ENCODE measurements at places on chromosomes 7 and 10.

DNA sequence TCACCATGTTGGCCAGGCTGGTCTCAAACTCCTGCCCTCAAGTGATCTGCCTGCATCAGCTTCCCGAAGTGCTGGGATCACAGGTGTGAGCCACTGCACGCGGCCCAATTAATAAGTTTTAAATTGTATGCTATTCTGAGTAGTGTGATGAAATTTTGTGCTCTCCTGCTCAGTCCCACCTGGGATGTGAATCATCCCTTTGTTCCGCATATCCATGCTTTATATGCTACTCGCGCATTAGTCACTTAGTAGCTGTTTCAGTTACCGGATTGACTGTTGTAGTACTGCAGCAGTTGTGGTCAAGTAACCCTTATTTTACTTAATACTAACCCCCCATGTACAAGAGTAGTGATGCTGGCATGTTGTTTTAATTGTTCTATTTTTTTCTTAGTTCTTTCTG, 47.3 kb upstream of the OIT3 start:
- DNase-seq: peak; percentile 12

- DNase-seq: no peak
These were observed 907 bp upstream of the IFRD1 start for GRCh38 chr7:112449353-112449752.

DNA sequence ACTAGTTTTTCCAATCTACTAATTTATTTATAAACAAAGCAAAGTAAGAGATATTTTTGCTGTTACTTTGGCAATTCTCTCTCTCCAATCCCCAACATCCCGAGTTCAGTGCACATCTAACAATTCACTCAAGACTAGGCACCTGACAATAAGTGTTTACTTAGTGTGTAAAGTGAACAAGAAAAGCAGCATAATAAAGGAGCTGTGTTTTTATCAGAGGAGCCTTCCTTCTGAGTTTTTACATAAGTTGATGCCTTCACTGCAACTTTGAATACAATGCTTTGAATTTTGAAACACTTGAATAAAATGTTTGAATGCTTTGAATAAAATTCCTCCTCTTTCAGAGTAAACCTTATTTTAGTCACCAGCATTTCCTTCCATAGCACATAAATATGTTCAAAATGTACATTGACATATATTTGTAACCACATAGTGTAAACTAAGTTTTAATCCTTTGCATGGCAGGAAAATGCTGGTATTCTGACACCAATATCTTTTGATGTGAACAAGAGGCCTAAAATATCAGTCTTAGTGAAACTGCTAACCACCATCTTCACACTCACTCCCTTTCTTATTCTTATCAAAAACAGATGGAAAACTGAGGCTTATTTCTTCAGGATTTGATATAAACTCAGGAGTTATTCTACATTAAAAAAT, 11.4 kb downstream of the PDK4 start:
- DNase-seq: no peak

GRCh38 chr7:106781828-106782544, 83.1 kb upstream of the PIK3CG start:
- DNase-seq: no peak

DNA sequence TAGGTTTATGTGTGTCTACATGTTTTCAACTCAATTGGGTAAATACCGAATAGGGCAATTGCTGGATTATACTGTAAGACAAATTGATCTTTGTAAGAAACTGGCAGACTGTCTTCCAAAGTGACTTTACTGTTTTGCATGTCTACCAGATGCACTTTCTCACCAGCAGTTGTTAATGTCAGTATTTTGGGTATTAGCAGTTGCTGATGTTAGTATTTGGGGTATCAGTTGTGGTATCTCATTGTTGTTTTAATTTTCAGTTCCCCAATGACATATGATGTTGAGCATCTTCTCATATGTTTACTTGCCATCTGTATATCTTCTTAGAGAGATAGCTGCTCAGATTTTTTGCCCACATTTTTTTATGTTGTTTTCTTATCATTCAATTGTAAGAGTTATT, 10.6 kb downstream of the PDE6C start:
- DNase-seq: no peak

DNA sequence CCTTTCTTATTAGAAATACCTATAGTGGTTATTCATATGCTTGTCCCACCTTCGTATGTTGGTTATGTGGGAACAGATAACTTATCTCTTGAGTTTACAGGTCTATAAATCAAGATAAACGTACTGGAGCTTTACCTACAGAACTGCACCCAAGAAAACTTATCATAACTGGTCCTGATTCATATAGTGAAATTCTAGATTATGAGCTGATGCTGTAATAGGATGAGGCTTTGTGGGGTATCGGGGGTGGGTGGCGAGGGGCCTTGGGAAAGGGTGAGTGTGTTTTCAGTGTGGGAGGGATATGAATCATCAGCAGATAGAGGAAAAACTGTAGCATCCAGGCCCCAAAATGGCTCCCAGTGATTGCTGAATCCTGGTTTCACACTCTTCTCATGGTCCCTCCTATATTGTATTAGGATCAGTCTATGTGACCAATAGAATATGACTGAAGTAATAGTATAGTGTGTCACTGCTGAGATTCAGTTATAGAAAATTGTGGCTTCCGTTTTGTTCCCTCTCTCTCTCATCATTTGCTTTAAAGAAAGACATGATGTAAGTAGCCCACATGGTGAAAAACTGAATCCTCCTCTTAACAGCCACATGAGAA, 706.8 kb upstream of the LRRTM3 start:
- DNase-seq: no peak

DNA sequence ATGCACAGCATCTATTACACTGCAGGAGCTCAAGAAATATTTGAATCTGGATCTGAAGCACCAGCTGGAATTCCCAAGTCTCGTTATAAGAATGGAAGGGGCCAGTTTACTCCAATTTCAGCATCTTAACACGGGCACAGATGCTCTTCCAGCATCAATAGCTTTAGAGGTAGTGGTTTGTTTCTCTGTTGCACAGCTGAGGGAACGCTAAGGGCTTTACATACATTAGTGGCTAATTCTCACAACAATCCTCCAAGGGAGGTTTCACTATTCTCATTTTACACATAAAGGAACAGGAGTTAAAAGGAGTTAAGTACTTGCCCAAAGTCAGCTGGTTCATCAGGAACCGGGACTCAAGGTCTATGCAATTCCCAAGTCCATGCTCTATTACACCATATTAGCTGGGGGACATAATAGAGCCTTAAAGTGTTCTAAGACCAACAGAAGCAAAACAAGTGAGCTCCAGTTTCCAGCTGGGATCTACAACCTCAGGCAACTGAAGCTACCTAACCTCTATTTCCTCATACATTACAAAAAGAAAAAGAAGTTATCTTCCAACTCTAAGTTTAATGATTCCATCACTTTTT, 9.9 kb downstream of the XPNPEP1 start:
- DNase-seq: no peak

DNA sequence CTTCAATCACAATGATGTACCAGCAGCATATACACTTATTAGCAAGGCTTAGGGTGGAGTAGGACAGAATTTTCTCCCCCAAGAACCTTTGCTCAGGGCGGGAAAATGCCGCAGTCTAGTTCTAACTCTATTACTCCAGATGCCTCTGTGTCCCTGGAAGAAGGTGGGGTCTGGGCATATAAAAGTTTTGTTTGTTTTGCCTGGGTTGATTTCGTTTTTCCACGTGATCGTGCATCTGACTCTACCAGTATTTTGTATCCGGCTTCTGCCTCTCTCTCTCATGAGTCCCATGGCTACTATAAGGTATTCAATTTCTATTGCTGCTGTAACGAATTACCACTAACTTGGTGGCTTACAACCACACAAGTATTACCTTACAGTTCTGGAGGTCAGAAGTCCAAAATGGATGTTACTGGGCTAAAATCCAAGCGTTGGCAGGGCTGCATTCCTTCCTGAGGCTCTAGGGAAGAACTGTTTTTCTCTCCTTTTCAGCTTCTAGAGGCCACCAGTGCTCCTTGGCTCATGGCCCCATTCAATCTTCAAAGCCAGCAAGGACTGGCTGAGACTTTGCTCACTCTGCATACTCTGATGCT, 181.2 kb upstream of the PRSS58 start:
- DNase-seq: no peak

GRCh38 chr7:6579446-6579845, 2.2 kb downstream of the ZDHHC4 start:
- DNase-seq: peak; percentile 34

GRCh38 chr10:48468866-48469511, 135.9 kb downstream of the ARHGAP22 start:
- DNase-seq: no peak

DNA sequence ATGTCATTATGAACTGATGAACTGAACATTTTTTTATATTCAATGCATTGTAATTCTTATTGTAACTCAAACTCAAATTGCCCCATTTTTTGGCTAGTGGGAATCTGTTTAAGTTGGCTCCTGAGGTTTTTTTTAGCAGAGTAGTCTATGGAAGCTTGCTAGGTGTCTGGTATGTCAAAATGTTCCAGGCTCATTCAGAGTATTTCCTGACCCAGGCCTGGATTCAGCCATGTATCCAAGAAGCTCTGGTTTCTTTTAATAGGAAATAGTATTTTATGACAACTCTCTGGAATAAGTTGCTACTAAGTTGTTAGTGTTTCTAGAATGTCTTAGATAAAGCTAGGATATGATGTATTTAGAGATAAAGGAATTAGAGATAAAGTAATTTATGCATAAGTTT, 288.0 kb downstream of the ARL4A start:
- no peak for DNase-seq

DNA sequence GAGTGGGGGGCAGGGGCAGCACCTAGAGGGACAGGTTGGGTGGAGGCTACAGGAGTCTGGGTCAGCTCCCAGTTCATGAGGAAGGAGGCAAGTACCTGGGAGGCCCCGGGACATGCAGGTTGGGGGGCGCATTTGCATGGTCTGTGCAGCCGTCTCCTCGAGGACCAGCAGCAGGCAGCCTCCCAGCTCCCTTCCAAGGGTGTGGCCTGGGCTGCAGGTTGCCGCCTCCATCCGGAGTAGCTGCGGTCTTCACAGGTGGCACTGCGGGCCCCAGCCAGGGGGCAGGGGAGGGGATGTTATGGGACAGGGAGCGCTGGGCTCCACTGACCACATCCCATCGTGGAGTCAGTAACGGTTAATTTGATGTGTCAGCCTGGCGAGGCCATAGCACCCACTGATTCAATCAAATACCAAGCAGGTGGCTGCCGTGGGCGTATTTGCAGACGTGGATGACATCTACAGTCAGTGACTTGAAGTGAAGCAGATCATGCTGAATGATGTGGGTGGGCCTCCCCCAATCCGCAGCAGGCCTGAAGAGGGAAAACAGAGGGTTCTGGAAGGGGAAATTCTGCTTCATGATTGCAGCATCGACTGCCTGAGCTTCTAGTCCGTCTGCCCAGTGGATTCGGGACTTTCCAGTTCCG, 81.6 kb downstream of the PRKAG2 start:
- DNase-seq: no peak

DNA sequence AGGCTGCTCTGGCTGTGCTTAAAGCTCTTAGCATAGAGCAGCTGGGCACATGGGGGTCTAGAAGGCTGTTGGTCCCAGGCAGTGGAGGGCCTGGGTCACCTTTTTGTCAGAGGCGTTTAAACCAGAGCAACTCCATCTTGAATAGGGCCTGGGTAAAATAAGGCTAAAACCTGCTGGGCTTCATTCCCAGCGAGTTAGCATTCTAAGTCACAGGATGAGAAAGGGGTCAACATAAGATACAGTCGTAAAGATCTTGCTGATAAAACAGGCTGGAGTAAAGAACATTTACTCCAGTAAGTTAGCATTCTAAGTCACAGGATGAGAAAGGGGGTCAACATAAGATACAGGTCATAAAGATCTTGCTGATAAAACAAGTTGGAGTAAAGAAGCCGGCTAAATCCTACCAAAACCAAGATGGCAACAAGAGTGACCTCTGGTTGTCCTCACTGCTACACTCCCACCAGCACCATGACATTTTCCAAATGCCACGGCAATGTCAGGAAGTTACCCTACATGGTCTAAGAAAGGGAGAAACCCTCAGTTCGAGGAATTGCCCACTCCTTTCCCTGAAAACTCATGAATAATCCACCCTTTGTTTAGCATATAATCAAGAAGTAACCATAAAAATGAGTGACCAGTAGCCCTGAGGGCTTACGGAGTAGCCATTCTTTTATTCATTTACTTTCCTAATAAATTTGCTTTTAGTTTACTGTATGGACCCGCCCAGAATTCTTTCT, 96.8 kb upstream of the PCBD1 start:
- DNase-seq: no peak

- no peak for DNase-seq
These were observed 316.6 kb upstream of the TMEM229A start for GRCh38 chr7:124349443-124349842.

- peak; percentile 39 for DNase-seq
These were observed 78.9 kb upstream of the SMIM30 start for GRCh38 chr7:113197274-113197673.

DNA sequence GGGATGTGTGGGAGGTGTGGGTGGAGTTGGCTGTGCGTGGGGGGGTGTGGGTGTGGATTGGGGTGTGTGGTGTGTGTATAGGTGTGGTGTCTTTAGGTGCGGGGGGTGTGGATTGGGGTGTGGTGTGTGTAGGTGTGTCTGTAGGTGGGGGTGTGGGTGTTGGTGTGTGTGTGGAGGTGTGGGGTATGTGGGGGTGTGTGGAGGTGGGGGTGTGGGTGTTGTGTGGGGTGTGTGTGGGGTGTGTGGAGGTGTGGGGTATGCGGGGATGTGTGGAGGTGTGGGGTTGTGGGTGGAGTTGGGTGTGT, 33.9 kb downstream of the SPDYE17 start:
- DNase-seq: no peak

Data from AG08396 (cell line).